ENCODE measurements at places on chromosomes 3 and 15.

DNA sequence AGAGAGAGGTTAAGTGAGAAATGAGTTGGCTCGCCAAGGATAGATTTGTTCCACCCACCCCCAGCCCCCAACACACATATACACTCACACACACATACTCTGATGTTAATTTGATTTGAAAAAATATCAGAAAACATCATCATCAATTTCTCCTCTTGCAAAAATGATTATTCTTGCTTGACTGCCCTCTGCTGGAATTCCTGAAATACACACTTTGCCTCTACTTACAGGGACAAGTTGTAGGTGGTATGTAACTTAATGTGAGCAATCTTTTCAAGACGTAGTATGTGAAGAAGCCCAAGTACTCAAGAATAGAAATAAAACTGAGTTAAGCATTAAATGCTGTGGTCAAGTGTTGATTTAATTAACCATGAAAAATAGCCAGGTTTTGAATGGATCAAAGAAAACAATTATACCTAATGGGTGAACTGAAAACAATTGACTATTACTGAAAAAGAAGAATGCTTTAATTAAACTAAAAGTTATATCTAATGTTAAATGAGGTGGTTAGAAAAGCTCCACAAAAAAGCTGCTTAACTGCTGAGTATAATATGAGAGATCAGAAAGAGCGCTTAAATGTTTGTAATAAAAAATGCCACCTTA lies 46.6 kb upstream of the MDFIC2 start:
- DNase-seq = peak; percentile 16

DNA sequence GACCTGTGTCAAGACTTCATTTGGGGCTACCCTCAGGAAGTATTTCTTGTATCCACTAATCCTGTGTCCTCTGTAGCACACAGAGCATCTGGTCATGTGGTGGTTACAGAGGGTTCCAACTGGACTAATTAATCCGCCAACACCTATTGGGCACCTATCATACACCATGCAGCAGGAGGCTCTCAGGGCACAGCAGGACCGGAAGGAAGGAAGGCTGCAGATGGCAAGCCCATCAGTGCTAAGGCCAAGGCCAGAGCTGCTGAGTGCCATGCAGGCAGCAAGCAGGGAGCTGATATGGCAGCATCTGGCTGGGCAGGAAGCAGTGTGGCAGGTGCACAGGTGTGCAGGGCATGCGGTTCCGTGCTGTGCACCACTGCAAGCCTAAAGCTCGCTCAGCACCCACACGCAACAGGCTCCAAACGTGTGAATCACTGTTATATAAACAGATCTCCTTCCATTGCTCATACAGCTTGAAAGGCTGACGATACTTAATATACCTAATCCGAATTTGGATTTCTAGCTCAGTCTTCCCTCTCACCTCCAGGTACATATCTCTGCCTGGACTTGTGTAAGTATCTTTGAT lies 64.4 kb upstream of the SNRPA1 start:
- DNase-seq = no peak

GRCh38 chr3:191813245-191813644 lies 352.3 kb downstream of the PYDC2 start:
- DNase-seq = no peak

GRCh38 chr3:25372167-25372566 lies 55.9 kb upstream of the RARB start:
- no peak for DNase-seq

- no peak for DNase-seq
Measured at GRCh38 chr3:166685246-166685645, 694.9 kb downstream of the ZBBX start.

DNA sequence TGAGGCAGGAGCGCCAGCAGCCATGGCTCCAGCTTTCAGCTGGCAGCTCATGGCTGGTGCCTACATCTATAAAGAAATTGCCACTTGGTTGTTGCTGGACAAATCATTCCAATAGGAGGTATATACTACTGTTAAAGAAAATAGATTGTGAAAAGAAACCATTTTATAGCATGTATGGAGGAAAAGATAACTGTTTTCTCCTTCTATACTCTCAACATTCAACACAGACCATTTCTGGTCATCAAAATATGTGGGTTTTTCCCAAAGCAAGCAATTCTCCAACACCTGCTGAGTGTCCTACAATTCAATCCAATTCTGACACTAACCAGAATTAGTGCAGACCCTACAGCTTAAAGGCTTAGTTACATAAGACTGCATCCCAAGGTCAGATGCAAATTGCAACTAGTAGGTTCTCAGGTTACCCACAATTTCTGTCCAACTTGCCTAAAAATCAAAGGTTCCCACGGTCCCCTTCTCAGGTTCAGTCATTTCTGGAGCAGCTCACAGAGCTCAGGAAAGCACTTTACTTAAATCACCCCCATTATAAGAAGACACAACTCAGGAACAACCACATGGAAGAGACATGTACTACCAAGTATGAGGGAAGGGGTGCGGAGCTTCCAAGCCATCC lies 42.4 kb upstream of the STRIT1 start:
- DNase-seq = no peak

DNA sequence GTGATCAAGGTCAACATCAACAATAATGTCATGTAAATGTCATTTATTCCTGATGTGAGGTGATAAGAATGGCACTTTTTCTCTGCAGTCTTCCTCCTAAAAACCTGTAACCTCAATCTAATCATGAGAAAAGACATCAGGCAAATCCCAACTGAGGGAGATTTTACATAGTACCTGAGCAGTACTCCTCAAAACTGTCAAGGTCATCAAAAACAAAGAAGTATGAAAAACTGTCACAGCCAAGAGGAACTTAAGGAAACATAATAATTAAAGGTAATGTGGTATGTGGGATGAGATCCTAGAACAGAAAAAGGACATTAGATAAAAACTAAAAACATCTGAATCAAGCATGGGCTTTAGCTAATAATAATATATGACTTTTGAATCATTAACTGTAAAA lies 140.9 kb upstream of the GRM7 start:
- no peak for DNase-seq

DNA sequence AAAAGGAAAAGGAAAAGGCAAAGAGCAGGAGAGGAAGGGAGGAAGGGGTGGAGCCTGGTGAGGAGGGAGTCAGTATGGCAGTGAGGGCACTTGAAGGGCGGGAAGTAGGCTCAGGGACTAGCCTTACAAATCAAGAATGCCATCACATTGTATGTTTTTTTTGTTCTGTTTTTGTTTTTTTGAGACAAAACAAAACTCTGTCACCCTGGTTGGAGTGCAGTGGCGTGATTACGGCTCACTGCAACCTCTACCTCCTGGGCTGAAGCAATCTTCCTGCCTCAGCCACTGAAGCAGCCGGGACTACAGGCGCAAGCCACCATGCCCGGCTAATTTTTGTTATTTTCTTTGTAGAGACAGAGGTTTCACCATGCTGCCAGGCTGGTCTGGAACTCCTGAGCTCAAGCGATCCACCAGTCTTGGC lies 10.5 kb upstream of the PIK3CB start:
- no peak for DNase-seq

- DNase-seq = no peak
Measured at GRCh38 chr3:116247605-116248004, 197.7 kb downstream of the LSAMP start.

DNA sequence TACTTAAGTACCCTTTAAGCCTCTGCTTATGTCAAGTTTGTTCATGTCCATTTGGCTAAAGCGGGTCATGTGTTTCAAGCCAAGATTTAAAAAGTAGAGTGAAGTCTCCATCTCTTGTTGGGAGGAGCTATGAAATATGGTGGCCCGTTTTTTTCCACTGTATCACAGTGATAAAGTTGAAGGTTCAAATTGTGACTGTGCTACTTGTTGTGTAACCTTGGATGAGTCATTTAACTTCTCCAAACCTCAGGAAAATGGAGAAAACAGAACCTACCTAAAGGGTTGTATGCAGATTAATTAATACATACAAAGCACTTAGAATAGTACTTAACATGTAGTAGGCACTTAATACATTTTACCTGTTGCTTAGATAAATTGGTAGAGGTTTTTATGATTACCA lies 43.4 kb downstream of the SNAPC5 start:
- no peak for DNase-seq

- no peak for DNase-seq
Measured at GRCh38 chr15:85404918-85405866, 24.8 kb downstream of the AKAP13 start.

- no peak for DNase-seq
Measured at GRCh38 chr3:156743859-156744258, 69.5 kb downstream of the TIPARP start.

DNA sequence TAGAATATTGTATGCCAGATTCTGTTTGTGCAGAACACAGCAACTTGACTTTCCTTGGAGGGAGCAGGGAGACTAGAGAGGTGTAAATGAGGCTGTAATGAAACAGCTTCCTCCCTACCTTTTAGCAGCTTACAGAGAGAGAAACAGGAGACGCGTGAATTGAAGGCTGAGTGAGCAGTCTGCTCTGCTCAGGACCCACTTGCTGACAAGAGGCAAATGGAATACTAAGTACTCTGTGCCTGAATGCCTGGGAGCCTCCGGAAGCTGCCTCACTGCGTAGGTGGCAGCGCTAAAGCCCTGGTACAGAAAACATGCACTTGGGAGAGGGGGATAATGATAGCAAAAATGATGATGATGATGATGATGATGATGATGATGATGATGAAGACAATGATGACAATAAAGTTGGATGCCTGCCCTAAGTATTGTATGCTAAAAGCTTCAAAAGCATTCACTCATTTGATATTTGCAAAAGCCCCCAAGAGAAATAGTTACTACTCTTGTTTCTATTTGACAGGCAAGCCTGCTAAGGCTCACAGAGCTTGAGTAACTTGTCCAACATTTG lies 548.9 kb downstream of the NTRK3 start:
- no peak for DNase-seq

DNA sequence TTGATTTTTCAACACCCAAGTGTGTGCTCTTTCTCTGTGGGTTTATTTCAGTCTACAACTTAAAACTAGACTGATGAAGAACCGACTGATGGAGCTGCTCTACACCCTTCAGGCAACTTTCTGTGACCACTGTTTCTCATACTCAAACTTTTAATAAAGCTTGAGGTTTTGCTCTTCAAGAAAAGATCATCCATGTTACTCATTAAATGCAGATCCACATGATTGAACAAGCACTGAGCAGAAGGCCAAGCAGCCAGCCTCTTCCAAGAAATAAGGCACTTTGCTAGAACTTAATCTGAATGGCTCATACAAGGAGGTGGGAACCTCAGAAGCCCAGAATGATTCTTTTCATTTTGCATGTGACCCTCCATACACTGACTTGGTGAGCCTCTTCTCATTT lies 8.7 kb downstream of the SLC27A2 start:
- no peak for DNase-seq

DNA sequence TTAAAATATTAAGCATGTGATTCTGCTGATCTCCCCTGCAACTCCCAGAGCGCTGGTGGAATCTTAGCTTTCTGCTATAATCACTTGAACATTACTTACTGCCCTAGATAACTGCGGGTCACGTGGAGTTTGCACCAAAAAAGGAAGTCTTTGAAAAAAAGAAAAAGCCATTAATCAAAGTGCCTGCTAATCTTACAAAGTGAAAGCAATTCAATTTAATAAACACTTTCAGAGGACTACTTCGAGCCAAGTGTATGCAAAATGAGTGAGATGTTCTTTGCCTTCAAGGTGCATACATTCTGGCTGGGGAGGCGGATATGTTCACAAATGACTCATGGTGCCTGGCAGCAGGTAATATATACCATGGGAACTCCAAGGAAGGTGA lies 109.9 kb upstream of the GAP43 start:
- no peak for DNase-seq

DNA sequence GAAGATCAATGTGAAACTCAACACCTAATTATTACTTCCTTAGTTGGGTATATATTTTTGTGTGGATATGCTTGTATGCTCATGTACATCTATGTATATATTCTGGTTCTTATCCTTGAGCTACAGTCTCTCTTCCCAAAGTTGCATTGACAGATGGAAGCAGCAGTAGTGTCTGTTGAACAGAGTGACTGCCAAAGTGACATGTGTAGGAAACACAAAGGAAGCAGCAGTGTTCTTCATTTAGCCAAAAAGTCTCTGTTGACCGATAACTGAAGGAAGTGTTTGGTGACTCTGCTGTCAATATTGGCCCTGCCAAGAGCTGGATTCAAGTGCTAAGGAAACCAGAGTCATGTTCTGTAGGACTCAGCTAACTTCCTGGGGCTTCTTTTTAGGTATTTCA lies 123.8 kb downstream of the C3orf70 start:
- no peak for DNase-seq

- no peak for DNase-seq
Measured at GRCh38 chr3:6844723-6845122, 16.2 kb upstream of the GRM7 start.

- no peak for DNase-seq
Measured at GRCh38 chr3:152174876-152175527, 93.7 kb upstream of the MBNL1 start.

DNA sequence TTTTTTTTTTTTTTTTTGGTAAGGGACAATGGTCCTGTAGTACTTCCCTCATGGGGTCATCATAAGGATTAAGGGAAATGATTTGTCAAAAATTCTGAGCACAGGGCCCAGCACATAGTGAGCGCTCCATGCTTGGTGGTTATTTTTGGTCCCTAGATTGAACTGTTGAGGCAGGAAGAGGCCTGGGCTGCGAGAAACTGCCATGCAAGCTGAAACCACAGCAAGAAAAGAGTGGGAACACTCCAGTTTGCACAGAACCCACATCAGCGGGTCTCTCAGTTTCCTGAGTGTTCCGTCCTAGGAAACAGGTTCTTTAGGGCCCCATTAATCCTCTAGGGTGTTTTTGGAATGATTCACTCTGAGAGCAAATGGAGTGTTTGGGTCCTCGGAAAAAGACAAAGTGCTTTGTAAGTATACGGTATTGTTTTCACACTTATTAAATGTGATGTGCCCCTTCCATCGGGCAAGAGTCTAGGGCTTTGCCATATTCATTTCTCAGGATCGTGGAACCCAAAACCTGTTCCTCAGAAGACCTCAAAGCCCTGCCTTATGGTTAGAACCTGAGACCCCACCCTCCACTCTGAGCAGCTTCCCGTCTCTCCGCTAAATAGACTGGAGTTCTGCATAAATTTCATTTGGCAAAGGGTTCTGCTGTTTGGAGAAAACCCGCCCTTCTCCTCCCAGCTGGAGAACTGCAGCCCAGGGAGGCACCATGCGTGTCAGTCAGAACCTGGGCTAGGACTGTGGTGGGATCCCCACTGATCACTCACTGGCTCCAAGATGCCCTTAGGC lies 60.4 kb downstream of the SPSB4 start:
- DNase-seq = no peak

GRCh38 chr15:40233727-40234577 lies 4.9 kb upstream of the PAK6 start:
- DNase-seq = no peak

All from HEK293T (cell line).